ENCODE measurements at places on chromosomes 11 and 22.

GRCh38 chr11:78620159-78620558, 45.5 kb upstream of the NARS2 start:
- DNase-seq = no peak

- no peak for DNase-seq
Measured at GRCh38 chr11:112200252-112200651, 24.9 kb downstream of the BCO2 start.

DNA sequence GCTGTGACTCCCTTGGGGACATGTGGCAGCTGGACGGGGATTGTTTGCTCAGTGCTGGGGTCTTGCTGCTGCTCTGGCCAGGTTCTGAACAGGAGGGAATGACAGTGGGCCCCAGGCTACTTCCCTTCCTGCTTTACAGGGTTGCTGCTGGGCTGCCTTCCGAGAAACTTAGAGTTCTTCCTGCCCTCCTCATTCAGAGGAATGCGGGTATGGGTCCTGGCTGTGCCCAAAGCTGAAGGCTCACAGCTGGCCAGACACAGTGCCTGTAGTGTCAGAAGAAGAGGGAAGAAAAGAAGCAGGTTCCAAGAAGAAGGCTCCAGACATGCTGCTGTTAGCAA, 108.3 kb upstream of the PARVA start:
- DNase-seq = no peak

DNA sequence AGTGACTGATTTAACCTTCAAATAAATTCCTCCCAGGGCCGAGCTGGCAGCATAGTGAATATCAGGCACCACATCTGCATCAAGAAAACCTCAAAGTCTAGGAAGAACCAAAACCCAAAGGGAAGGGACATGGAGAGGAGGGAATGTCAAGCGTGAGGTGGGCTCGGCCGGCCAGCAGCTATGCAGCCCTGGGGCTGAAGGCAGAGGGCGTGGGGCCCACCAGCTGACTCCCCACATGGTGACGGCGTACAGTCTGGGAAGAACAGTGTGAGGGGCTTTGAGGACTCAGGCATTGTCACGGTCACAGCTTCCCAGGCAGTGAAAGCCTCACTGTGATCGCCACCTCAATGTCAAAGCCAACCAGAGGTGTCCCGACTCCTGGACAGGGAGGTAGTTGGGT, 412.5 kb downstream of the SHANK2 start:
- DNase-seq = no peak

DNA sequence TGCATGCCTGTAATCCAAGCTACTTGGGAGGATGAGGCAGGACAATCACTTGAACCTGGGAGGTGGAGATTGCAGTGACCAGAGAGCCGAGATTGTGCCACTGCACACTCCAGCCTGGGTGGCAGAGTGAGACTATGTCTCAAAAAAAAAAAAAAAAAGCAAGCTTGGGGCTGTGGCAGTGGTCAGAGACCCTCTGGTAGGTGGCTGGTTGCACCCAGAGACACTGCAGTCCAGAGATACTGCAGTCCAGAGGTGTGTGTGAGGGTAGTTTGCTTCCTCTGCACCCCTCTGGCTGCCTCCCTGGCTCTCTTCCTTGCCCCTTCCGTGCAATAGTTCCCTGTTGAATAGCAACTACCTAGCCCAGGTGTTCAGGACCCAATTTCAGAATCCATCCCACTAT, 1.7 kb upstream of the CCDC134 start:
- no peak for DNase-seq

- no peak for DNase-seq
Measured at GRCh38 chr11:2461956-2462542, 17.2 kb downstream of the KCNQ1 start.

DNA sequence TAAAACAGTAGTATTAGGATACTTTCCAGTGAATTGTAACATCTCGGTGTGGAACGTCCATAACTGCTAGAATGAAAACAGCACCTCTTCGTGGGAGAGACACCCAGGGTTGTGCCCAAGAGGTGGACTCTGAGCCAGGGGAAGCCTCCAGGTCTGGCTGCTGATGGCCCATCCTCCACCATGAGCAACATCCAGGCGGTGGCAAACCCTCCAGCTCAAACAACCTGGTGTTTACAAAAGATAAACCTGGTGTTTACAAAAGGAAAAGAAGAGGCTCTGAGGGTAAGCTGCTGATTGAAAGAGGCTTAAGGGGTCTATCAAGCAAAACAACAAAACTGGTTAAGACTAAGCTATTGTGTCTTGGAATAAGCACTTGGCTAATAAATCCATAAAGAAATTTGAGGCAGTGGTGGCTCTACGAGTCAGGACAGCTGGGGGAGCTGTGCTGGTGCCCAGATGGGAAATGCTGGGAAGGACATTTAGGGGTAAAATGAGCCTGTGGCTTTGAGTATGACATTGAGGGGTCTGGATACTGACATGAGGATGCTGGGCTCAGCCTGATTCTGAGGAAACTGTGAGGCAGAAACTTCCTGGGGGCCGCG, 909.0 kb downstream of the BRD1 start:
- no peak for DNase-seq

DNA sequence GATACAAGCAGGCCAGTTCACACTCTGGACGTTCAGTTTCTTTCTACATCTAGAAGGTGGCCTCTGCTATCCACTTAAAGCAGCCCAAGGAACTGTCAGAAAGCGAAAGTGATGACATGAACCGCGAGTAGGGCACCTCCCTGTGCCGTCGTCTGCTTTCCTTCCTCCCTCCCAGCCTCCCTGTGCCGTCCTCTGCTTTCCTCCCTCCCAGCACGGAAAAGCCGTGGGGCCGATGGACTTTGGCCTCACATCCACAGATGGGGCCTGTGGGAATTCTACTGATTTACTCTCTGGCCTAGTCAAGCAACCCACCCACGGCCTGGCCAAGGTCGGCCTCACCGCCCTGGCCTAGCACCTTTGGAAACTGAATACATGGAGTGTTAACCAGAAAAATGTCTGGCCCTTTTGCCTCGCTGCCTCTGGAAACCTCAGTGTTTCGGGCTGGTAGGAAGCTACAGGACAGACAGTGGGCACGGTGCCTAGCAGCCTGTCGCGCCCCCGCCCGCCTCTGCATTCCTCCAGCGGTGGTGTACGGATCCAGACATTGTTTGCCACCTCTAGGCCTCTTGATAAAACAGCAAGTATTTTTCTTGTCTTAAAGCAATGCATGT, 14.2 kb downstream of the PEX26 start:
- DNase-seq = no peak

- no peak for DNase-seq
Measured at GRCh38 chr11:30583476-30584280, 2.5 kb downstream of the MPPED2 start.

DNA sequence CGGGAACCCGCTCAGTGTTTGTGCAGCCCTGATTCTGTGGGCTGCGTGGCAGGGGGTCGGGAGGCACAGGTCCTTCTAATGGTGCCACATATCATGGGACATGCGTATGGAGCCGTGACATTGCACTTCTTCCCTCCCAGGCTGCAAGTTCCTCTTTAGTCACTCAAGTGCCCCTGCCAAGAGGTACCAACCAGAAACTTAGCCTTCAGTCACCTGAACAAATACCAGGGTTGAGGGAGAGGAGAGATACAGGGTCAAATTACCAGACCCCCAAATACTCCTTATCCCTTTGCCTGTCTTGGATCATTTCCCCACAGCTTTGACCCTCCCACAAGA, 209.1 kb downstream of the BUD13 start:
- no peak for DNase-seq

GRCh38 chr22:47787501-47788227, 1025.2 kb downstream of the TBC1D22A start:
- no peak for DNase-seq

- DNase-seq = no peak
Measured at GRCh38 chr22:44819966-44820631, 67.7 kb downstream of the ARHGAP8 start.

DNA sequence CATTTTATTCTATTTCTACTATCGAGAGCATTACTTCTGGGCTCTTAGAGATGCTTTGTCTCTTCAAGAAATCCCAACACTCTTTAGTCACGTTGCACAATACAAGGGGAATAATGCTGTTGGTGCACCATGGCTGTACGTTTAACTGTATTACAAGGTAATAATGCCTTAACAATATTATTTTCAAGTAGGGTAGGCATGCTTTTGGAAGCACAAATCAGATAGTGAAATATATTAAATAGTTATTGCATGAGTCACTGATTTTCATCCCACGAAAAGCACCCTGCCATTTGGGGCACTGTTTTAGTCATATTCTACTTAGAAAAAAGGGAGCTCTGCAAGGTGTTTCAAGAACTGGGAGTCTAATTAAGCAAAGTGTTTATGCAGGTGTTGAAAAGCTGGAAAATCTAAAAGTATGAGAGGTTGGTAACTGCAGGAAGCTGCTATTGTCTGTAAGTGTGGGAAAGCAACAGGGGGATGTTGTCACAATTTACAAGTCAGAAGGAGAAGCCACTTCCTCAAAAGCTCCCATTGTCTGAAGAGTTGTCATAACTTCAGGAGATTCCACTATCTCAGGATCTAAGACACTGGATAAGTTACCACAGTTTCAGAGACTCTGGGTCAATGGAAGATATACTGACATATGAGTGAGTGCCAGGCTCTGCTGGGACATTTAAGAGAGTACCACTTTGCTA, 218.2 kb downstream of the JRKL start:
- no peak for DNase-seq

- no peak for DNase-seq
Measured at GRCh38 chr11:101030015-101030414, 99.6 kb downstream of the PGR start.

GRCh38 chr11:102476812-102477211, 24.2 kb upstream of the TMEM123 start:
- no peak for DNase-seq

DNA sequence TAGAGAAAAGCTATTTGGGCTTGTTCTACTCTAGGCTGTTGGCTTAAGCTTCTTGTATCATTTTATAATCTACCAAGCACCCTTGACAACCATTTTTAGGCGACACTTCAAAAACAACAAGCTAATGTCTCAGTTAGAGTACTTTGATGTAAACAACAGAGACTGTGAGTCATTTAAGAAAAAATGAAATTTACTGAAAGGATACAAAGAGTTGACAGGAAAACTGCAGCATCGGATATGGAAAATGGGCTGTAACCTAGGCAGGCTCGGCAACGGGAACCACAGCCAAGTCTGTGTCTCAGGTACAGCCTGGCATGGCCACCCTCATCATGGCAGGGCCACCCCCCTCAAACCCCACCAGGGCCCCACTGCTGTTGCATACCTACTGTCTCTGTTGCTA, 4.4 kb upstream of the RNF169 start:
- DNase-seq = no peak
